ENCODE measurements at places on chromosomes 16 and 17.
A peak's percentile ranks its signal among the peaks of the same experiment; 100 is the strongest.

DNA sequence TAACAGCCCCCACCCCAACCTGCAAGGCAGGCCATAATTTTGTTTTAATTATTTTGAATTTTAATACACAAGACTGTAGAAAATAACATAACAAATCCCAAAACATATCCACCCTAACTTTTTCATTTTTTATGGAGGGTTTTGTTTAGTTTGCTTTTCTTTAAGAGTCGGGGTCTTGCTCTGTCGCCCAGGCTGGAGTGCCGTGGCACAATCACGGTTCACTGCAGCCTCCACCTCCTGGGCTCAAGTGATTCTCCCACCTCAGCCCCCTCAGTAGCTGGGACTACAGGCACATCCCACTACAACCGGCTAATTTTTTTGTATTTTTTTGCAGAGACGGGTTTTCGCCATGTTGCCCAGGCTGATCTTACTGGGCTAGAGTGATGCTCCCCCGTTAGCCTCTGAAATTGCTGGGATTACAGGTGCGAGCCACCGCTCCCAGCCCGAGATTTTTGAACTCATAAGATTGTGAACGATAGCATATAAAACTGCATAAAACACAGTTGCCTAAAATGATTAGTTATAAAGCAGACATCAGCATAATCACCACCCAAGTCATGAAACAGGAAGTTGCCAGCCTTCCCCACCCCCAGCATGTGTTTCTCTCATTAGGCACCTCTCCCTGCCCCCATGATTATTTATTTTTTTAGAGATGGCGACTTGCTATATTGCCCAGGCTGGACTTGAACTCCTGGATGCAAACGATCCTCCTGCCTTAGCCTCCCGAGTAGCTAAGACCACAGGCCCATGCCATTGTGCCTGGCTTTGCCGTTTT is 13.6 kb upstream of the DOC2B start:
- DNase-seq: no peak

GRCh38 chr17:30956764-30957374 is 14.0 kb upstream of the RNF135 start:
- peak; percentile 39 for DNase-seq

DNA sequence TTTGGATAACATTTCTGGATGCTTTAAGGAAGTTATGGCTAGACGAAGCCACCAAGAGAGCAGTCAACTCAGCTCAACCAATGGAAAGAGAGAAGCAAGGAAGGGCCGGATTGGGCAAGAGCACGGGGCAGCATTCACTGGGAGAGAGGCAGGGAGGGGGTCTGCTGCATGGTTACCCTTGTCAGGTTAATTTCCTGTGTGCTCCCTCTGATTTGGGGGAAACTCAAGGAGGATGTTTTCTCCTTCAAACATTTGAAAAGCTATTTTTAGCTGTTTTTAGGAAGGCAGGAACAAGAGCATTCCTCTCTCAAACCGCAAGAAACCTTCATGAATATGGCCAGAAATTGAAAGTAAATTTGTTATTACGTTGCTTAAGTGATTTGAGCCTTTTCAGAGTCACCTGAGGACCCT is 118.5 kb upstream of the ZFHX3 start:
- DNase-seq: no peak

GRCh38 chr17:32141679-32142037 is 644 bp upstream of the RHOT1 start:
- no peak for DNase-seq

GRCh38 chr16:19601083-19601976 is 45.8 kb downstream of the VPS35L start:
- DNase-seq: peak; percentile 53

DNA sequence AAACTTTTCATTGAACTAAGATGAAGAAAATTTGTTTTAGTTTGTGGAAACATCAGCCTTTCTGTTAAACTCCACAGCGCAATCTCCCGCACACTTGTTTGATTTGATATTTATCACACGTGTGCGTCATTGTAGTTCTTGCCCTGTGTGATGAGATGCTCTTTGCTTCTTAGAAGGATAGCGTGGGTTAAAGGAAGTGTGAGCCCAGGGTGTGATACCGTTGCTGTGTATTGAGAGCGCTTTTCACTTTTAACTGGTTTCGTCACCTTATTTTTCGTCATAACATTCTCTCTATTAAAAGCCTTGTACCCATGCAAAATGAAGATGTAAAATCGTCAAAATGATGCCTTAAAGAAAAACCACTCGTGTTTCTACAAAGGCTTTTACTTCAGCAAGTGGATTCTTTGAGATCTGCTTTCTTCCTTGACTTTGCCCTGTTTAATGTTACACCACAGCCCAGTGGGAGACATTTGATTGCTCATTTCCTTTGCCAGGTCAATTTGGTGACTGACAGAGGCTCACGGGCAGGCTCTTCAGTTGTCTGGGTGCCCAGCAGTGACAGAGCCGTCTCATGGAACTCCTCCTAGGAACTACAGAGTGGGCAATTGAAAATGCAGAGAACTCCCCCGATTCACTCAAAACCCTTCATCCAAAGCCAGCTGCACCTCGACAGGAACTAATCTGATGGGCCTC is 61.1 kb downstream of the RPA1 start:
- DNase-seq: no peak

DNA sequence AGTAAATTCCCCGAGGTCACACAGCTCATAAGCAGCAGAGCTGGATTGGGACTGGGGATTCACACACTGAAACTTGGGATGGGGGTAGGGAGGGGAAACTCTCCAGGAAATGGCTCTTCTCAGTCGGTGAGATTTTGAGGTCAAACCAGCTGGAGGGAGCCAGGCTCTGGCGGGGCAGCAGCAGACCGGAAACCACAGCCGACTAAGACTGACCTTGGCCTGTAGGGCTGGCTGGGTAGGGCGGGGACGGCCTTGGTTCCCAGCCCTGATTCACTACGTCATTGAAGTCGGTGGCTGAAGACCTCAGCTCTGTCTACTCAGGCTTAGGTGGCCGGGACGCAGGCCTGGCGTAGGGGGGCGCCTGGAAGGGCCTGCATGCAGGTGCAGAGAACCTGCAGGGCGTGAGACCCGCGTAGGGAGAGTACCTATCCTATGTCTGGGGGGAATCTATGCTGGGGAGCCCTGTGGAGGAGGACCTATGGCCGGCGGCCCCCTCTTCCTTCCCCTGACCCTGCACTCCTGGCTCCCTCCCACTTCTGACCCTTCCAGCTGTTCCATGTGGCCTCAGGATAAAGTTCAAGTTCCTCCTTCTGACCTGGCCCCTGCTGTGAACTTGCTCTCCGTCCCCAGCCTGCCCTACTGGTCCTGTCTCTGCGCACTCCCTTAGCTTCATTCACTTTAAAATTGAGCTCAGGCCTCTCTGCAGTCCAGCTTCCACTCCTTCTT is 11.9 kb upstream of the SLC4A1 start:
- DNase-seq: peak; percentile 78

- no peak for DNase-seq
Observed at GRCh38 chr17:67671493-67671892, 46.2 kb upstream of the NOL11 start.

- no peak for DNase-seq
Observed at GRCh38 chr17:45987706-45988105, 11.3 kb upstream of the STH start.
